Activated CD8-positive, alpha-beta memory T cell treated with anti-CD3 and anti-CD28 coated beads, Interleukin-2, amount 10 ng/mL, durations not matched to agents 7 days and 5 days (primary cell): ENCODE measurements at places on chromosomes 6 and 20.

DNA sequence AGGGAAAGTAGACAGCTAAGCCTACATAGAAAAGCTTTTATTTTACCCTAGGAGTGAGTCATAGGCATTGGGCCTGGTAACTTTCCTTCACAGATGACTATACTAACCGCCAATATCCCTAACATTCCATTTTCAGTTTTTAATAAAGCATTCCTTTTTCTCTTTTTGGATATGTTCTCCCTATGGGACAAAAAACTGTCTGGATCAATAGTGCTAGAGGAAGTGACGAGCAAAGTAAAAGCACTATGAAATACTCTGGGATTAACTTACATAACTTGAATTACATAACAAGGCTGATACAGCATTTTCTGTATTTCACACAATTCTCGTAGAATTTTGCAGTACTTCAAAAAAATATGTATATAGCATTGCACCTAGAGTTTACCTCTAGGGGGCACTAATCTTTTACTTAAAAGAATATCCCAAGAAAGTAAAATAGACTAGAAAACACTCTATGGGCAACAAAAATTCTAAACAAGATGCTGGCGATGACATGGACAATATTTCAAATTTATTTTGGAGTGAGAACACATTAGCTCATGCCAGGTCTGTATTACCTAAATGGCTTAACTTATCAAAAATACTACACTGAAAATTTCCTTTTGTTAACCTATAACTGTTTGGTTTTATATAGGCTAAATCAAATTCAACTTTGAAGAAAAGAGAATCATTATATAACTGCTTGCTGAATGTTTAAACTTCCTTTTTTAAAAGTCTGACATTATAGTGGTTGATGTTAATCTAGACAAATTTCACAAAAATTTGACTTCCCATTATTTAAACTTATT lies 66.3 kb upstream of the DST start:
- DNase-seq: no peak

DNA sequence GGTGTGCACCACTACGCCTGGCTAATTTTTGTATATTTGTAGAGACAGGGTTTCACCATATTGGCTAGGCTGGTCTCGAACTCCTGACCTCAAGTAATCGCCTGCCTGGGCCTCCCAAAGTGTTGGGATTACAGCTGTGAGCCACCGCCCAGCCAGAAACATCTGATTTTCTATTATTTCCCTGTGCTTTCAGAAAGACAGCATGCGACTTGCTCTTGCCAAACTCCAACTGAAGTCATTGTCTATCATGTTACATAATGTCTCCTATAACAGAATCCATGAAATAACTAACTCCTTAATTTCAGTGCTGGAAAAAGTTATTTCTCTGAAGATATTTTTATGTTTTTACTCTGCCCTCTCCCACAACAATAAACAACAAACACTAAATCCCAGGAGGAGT lies 8.5 kb downstream of the RMND1 start:
- no peak for DNase-seq

- DNase-seq: no peak
Observed at GRCh38 chr6:117681162-117681741, 6.0 kb downstream of the NUS1 start.

GRCh38 chr6:147911686-147912085 lies 403.2 kb downstream of the SAMD5 start:
- no peak for DNase-seq

GRCh38 chr6:7138046-7138531 lies 30.3 kb downstream of the RREB1 start:
- no peak for DNase-seq

DNA sequence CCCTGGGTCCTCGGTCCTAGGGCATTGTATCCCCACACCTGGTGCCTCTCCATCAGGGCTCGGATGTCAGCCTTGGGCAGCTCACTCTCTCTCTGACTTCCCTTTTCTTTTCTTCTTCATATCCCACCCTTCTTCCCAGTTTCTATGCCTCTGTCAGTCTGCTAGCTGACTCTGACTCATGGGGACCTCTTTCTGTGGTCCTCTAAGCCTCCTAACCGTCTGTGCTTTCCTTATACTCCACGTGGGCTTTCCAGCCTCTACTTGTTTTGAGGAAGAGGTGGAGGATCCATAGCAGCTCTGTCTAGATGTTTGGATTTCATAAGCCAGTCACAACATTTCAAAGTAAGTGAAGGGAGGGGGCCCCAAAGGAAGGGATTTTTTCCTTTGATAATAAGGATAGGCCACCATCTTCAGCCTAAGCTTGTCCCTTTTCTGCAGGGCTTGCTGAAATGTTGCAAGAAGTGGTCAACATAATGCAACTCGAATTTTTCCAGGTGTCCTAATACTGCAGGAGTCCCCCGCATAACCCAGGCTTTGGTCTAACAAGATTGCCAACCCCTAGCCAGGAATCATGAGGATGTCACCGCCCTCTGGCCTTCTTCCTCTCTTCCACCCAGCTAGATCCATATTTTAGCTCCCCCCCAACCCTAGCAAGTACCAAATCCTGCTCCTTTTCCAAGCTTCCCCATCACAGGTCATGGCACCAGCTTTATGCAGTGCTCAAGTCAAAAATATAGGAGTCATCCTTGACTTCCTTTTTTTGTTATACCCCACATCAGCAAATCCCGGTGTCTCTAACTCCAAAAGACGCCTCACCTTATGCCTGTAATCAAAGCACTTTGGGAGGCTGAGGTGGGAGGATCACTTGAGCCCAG lies 8.7 kb upstream of the PLTP start:
- no peak for DNase-seq

DNA sequence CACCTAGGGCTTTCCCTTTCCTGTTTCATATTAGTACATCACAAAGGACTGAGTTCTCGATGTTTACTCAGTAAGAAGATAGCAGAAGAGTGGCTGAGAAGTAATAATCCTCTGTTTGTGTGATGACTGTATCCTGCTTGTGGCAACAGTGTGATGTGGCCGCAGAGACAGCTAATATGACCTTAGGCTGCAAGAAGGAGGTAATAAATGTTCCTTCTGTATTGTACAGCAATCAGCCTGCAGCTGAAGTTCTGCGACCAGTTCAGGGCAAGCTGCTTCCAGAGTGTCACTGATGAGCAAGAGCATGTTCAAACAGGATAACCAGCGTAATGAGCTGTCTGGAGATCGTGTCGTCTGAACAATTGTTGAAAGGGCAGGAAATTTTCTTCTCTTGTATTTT lies 70.9 kb downstream of the OPN5 start:
- DNase-seq: no peak

DNA sequence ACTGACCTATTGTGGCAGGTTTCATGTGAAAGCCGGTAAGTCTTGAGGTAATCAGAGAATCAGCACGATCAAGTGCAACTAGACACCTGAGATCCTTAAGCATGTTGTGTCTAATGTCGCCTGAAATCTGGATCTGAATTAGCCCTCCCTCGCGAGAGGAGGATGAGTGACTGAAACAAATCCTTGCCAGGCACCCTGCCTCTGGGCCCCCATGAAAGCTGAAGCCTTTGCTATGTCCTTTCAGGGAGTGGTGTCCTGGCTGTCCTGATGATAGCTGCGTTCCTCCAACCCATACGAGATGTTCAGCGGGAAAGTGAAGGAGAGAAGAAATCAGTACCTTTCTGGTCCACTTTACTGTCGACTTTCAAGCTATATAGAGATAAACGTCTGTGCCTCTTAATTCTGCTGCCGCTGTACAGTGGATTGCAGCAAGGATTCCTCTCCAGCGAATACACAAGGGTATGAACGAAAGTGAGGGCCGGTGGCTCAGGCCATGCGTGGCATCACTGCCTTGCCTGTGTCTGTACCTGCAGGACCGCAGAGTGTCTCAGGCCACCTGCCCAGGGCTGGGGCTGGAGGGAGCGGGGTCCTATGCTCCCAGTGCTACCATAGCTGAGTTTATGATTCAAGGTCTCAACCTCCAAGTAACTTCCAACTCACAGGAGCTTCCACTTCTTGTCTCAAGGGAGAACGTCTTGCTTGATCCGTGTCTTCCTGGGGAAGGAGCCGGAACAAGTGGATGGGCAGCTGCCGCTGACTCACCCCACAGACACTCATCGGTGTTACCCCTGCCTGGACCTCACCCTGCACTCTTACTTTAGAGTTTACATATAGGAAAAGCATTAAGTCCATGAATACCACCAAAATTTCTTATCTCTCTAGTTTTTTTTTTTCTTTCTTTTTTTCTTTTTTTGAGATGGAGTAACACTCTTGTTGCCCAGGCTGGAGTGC lies 12.8 kb downstream of the UNC93A start:
- no peak for DNase-seq

DNA sequence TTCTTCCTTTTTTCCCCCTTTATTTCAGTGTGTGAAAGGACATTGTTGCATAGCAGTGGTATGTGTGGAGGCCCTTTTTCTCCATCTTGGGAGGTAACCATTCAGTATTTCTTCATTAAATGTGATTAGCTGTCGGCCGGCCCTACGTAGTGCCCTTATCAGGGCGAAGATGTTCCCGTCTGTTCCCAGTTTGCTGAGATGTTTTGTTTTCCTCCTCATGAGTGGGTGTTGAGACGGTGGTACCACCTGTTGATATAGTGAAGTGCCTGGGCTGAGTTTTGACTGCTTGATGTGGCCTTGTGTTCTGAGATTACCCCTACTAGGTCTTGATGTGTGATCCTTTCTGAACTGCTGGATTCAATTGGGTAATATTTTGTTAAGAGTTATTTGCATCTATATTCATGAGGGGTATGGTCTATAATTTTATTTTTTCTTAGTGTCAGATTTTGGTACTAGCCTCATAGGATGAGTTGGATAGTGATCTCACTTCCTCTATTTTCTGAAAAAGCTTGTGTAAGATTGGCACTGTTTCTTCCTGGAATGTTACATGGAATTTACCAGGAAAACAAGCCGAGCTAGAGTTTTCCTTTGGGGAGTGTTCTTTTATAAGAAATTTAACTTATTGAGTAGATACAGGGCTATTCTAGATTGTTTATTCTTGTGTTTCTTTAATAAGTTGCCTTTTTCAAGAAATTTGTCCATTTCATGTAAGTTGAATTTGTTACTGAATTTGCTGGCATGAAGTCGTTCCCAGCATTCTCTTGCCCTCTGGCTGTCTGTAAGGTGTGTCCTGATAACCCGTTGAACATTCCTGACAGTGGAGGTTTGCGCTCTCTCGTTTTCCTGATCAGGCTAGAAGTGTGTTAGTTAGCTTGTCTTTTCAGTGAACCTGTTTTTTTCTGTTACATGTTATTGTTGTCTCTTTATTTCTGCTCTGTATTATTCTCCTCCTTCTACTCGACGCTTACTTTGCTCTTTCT lies 4.3 kb downstream of the MTG2 start:
- no peak for DNase-seq

DNA sequence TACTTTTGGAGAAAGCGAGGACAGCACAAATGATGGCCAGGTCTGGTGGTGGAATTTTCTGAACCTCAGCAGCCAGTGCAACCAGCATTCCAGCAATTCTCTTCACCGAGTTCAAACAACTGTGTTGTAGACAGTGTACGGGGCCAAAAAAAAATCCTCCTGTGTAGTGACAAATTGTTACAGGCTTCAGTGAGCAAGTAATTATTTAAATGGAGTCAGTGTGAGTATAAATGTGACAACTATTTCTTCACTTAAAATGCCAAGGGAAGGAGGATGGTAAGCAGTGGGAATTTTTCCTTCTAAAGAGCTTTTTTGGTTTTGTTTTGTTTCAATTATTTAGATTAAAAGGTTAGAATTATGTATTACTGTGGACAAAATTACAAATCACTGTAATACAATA lies 154.1 kb downstream of the TMEM242 start:
- DNase-seq: no peak

- no peak for DNase-seq
Observed at GRCh38 chr20:46111028-46111835, 6.9 kb upstream of the CD40 start.

DNA sequence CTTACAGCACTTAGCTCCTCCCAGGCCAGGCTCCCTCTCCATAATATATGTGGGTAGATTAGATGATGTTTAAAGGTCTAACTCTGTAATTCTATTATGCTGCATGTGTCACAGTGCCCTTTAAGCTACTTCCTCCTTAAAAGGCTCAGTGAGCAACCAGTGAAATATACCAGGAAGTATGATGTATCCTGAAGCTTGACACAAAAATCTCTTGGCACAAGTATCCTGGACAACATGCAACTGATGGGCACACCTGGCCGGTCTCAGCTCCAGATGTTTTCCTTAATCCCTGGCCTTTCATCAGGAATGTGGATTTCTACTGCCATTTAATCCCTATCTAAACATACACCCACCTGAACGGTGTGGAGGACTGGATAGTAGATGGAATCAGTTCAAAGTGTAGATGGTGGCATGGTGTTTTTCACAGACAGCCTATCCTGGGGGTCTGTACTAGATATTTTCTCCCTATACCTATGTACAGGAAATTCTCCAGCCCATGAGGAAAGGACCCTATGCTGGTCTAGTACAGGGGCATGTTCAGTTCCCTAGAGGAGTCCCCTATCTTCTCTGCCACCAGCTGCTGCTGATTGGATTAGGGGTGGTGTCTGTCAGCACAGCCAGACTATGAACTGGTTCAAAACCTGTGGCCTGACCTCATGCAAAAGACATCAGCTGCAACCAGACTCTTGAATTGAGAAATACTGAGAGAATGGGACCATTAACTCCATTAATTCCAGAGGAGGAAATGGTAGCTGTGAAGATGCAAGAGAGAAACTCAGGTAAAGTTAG lies 59.4 kb upstream of the CITED2 start:
- no peak for DNase-seq

DNA sequence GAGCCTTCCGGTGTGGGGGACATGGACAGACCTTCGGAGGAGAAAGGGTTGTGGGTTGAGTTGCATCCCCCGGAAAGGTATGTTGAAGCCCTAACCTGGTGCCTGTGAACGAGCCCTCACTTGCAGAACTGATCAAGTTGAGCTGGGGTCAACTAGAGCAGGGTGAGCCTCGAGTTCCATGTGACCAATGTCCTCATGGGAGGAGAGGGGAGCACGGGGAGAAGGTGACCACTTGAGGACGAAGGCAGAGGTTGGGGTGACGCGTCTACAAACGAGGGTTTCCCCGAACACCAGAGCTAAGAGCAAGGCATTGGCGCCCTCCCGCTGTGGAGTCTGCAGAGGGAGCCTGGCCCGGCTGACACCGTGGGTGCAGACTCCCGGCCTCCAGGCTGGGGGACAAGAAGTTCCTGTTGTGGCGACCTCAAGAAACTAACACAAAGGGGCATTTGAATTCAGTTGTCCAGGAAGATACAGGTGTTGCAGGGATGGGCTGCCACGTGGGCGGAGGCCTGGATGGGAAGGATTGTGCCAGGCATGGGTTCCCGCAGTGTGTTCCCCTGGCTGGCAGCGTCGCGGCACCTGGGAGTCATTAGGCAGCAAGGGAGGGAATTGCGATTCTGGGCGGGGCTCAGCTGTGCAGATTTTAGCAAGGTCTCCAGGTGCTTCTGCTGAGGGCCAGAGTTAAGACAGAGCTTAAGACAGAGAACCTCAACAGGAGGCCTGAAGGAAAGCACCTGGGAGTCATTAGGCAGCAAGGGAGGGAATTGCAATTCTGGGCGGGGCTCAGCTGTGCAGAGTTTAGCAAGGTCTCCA lies 20.4 kb upstream of the UNC93A start:
- DNase-seq: no peak
